ENCODE measurements at places on chromosomes 7 and 10.

DNA sequence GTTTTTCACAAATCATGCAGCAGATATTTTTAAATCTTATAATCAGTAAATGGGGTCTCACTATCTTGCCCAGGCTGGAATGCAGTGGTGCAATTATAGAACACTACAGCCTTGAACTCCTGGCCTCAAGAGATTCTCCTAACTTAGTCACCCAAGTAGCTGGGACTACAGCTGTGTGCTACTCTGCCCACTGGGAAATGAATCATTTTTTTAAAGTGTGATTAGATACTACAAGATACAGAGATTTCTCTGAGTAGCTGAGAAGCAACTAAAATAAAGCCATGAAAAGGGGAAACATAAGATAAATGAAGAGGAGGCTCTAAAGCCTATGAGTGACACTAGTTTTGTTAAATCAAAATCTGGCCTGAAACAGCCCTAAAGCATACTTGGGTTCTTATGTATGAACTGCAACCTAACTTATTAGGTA, 119.7 kb downstream of the JMJD1C start:
- DNase-seq = no peak

DNA sequence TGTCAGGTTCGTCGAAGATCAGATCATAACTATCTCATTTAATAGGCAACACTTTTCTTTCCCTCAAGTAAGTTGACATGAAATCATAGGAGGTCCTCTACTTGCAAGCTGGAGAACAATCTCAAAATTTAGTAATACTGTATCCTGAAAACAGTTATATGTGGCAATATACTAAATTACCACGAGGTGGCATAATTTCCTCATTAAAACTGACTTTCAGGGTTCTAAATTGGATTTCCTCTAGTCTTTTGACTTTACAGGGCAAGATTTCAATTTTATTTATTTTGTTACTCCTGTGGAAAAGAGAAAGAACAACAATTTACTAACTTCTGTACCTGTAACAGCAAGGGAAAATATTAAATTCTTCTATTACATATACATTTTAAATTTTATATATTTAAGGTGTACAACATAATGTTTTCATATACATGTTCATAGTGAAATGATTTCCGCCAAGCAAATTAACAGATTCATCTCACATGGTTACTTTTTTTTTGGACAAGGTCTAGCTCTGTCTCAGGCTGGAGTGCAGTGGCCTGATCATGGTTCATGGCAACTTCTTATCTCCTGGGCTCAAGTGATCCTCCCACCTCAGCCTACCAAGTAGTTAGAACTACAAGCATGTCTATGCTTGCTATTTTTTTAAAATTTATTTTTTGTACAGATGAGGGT, 53.4 kb upstream of the CYP2C18 start:
- DNase-seq = no peak

DNA sequence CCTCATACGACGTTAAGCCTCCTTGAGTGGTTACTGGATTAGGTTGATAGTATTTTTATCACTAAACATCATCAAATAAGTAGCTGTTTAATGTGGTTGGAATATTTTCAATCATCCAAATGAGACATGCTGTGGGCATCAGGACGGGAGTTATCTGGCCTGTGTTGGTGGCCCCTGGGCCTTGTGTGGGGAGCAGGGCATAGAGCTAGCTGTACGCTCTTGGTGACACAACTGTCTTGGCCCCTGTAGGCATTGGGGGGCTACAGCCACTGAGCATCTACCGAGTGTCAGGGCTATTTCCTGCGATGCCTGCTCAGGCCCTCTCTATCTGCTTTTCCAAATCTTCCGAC, 28.3 kb downstream of the BAG3 start:
- no peak for DNase-seq

- DNase-seq = no peak
Measured at GRCh38 chr10:123860209-123860608, 31.4 kb downstream of the CPXM2 start.

GRCh38 chr10:124745673-124746072, 1.5 kb upstream of the FAM53B start:
- no peak for DNase-seq

GRCh38 chr10:4809156-4809555, 16.9 kb upstream of the AKR1E2 start:
- DNase-seq = no peak

DNA sequence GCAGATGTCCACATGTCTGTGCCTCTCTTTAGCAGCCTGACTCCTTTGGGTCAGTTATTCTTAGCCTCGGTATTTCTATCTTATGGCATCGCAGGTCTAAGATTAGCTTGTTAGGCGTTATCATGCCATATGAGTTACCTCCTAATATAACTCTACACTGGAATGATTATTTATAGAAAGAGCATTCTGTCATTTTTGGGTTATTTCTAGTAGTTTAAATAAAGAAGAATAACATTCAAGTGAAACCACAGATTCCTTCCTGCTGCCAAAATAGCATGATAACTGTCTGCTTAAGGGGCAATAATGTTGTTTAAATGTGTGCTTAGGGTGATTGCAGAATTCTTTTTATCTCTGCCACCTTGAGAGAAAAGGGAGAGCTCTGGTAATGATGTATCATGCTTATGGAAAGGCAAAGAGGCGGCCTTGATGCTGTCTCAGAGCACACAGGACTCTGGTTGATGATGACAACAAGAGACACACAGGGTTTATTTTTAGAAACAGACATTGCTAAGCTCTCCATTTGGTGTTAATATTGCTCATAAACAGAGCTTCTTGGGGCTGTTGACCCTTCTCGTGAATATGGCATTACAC, 10.4 kb downstream of the HDAC9 start:
- no peak for DNase-seq

DNA sequence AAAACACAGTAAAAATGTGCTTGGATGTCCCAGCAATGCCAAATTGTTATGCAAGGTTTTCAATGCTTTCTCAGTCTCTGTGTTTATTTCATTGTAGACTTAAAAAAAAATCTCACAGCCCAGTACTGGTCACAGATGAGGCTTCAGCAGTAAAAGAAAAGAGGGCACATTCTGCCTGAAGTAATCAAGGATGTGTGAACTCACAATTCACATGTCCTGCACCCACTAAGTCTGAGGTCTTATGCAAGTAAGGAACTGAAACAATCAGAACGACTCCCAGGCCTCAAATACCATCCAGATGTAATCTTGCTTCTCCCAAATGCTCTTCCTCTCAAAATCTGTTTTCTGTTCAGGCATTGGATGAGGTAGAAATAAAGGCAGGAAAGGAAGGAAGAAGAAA, 33.7 kb downstream of the ADRB1 start:
- DNase-seq = no peak

GRCh38 chr7:122166275-122166674, 22.2 kb upstream of the AASS start:
- no peak for DNase-seq

- no peak for DNase-seq
Measured at GRCh38 chr10:128738386-128738915, 612.2 kb upstream of the MKI67 start.

GRCh38 chr7:55177589-55178261, 158.9 kb downstream of the EGFR start:
- DNase-seq = peak; percentile 77

DNA sequence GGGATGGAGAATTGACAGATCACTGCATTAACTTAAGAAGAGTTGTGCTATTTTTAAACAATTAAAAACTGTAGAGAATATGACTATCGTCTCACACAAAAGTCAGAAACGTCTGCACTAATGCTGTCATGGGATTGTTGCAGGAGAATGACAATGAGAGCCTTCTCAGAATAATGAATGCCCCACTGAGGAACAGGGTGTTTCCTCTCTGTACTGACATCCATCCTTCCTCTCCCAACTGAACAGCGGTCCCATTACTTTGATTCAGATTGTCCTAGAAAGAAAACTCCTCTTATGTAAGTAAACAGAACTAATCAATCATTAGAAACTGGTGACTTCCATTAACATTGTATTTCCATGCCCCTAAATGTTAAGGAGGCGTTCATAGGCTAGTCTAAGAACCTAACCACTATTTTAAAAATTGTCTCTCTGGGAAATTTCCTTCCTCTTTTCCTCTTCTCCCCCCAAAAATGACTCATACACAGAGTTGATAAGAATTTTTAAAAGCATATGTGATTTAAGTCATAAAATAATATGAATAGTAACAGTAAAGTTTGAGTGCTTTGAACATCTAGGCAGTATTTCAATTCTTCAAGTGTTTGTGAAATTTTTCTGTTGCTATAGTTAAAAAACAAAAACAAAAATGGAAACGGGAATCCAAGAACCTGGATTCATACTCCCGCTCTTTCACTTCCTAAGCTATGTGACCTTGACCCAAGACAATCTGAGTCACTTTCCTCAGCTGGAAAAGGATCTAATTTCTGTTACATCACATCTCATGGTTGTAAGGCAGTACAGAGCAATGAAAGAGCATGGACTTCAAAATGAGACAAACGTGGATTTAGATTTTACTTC, 12.7 kb upstream of the MACC1 start:
- no peak for DNase-seq

DNA sequence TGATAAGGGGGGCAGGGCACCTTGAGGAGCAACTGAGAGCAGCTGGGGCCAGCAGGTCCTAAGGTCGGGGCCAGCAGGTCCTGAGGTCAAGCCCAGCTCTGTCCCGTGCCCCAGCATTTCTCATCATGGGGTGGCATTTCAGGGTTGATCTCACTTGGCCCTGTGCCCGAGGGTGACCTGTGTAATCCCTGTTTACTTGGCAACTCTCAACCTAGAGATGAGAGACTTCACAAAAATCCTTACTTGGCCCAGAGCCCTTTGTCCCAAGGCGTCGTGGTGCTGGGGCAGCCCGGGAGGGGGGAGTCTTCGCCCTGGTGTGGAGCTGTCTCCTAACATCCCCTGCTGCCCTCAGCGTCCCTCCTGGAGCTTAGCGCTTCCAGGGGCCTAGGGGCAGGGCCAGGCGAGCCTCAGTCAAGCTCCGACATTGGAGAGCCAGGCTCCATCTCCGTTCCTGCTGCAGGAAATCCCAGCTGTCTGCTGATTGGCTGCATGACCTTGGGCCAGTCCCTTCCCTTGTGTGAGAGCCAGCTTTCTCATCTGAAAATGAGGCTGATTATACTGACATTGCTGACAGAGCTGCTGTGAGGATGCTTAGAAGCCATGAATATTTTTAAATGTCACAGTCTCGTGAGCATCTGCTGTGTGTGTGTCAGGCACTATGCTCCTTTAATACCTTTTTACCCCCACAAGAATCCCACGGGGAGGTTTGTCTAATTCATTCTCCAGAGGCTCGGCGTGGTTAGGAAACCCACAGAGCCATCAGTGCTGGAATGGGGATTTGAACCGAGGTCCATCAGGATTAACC, 94.3 kb downstream of the ZMIZ1 start:
- no peak for DNase-seq

DNA sequence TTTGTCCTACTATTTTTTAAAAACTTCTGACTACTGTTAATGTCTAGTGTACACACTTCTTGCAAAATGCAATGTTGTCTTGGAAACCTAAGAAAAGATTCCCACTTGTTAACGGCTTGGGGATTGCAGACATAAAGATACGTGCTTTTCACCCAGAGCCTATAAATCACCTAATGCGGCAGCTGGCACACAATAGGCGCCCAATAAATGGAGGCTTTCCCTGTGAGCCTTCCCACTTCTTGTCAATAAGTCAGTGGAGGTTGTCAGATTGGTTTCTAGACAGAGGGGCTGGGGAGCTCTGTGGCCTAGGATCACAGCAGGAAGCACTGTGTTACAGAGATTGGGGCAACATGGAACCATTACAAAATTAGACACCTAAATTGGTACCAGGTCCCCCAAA, 74.7 kb downstream of the VSTM4 start:
- DNase-seq = no peak

- peak; percentile 65 for DNase-seq
Measured at GRCh38 chr10:86100581-86101061, 266.0 kb downstream of the GRID1 start.

DNA sequence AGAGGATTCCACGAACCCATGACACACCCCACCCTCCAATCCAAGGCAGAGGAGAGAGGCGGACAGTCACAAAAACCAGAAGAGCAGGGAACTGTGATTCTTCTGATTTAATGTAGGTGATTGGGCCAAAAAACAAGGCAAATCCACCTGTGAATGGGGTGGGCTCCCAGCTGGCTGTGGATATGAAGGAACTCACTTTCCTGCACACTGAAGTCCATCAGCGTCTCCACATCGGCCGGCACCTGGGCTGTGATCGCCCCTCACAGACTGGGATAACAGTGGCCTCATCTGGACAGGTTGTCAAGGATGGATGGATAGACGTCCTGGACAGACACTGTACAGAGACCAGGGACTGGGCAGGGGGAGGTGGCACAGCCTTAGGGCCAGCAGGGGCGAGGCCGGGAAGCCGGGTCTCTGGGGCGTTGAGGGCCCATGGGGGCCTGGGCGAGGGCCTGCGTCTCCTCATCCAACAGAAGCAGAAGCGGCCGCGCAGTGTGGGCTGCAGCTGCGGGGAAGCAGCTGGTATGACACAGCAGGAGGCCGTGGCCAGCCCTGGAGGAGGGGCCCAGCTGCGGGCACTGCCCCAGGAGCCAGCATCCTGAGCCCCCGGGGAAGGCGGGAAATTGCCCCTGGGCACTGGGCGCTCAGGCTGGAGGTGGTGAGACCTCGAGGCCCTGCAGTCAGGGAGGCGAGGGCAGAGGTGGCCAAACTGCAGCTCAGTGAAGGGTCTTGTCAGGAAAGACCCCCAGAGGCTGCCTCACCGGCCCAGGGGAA, 54.2 kb downstream of the DIP2C start:
- no peak for DNase-seq

- no peak for DNase-seq
Measured at GRCh38 chr10:131546086-131546810, 234.7 kb upstream of the TCERG1L start.

GRCh38 chr7:105617280-105618015, 36.2 kb upstream of the EFCAB10 start:
- DNase-seq = no peak

DNA sequence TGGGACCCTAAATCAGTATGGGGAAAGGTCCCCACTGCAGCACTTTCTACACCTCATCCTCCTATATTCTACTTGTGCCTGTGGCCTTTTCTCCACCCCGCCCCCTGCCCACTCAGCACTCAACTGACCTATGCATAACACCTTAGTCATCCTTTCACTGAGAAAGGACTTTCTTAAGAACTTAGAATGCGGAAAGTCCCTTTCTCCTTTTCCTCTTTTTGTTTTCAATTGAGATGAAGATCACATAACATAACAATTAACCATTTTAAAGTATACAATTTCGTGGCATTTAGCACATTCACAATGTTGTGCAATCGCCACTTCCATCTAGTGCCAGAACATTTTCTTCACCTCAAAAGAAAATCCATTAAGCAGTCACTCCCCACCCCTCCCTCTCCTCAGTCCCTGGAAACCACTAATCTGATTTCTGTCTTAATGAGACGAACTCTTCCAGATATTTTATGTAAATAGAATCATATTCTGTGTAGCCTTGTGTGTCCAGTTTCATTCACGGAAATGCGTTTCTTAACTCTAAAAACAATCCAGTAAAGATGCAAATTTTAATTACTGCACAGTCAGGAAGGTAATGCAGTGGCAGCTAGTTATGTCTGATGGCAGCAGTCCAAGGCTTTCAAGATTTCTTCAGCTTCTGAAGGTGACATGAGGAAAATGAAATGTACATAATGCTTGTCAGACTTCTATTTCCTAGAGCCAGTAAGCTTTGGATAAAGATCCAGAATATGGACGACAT, 41.7 kb downstream of the FAS start:
- DNase-seq = no peak

Measured in mesenteric fat pad (tissue), 1 donor.